ENCODE measurements at places on chromosomes 12 and 14.
A peak's percentile ranks its signal among the peaks of the same experiment; 100 is the strongest.

- DNase-seq: no peak
These were observed 245.9 kb downstream of the NPAS3 start for GRCh38 chr14:33184587-33184986.

- no peak for DNase-seq
These were observed 30.6 kb downstream of the PLBD1 start for GRCh38 chr12:14537088-14537487.

DNA sequence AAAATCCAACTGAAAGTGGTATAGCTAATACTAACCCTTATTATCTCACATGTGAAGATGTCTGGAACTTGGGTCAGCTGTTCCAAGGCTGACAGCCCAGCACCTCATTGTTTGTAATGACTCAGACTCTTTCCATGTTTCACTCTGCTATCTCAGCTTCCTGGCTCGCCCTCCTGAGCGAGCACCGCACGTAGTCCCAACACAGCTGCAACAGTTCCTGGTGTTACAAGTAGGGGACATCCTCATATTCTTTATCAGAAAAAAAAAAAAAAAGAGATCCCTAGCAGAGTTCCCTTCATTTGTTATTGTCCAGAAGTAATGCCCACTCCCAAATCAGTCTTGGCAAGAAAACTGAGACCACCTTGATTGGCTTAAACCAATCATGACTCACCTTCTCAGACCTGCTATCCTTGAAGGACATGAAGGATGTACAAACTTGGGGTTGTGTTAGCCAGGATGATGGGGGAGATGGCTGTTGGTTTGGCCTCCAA, 92.5 kb downstream of the ADCK1 start:
- no peak for DNase-seq

GRCh38 chr14:89958966-89959365, 3.2 kb downstream of the TDP1 start:
- DNase-seq: no peak

DNA sequence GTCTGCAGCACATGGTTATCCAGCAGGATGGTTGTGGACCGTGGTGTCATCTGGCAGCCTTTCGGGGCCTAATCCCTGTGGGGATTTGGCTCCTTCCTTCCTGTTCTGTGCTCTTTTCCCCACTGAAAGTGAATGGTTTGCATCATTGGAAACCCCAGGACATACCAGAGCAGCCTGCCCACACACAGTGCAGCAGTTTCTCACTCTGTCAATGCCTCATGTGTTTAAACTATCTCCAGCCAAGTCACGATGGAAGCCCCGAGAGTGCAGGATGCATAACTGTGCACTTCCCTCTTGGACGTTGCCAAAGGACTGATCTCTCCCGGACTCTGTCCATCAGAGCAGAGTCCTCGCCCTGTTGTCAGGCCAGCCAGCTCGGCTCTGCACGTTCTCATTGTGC, 29.0 kb upstream of the AMN start:
- no peak for DNase-seq

GRCh38 chr12:64299628-64300027, 77.5 kb upstream of the KICS2 start:
- DNase-seq: no peak

GRCh38 chr12:5022465-5023061, 21.1 kb upstream of the KCNA5 start:
- peak; percentile 0 for DNase-seq

All from Kasumi-1 (cell line).